Effector CD8-positive, alpha-beta T cell (primary cell): ENCODE measurements at places on chromosomes 4 and X.

DNA sequence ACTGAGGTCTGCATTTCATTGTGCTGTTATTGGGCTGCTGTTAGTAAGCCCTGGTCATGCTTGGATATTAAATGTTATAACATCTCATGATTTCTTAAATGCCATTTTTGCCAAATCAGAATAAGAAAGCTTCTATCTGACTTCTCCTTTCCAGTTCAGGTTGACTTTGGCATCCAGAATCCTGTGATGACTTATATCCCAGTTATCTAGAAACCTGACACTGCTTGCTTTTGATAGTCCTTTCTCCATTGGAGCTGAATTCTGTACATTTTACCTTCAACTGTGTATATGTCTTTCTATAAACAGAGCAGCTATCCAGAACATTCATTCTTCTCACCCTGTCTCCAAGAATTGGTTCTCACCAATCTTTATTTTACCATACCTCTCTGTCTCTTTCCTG is 257.7 kb upstream of the GNPDA2 start:
- DNase-seq, result no peak

- peak; percentile 65 for DNase-seq
Measured at GRCh38 chrX:154136627-154137161, 7.3 kb upstream of the OPN1LW start.

GRCh38 chr4:174483792-174484191 is 38.5 kb downstream of the HPGD start:
- no peak for DNase-seq

GRCh38 chr4:4390046-4390445 is 3.1 kb downstream of the NSG1 start:
- no peak for DNase-seq

DNA sequence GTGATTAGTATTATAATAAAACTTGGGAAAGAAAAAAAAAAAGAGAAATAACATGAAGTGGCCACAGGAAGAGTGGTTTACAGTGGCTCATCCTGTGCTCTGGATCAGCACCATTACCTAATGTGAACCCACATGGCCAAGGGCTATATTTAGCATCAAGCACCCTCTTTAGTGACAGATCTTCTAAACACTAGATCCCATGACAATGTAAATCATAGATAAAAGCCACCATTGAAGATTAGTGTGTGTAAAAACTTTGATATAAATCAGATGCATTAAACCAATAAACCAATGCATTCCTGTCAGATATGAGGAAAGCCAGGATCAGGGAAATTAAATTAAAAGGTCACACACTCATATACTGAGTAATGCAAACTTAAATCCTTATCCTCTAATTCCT is 400.6 kb upstream of the MAGEB18 start:
- DNase-seq, result no peak

GRCh38 chr4:152243896-152244595 is 291.8 kb downstream of the FBXW7 start:
- DNase-seq, result no peak

- no peak for DNase-seq
Measured at GRCh38 chrX:84064164-84064563, 123.8 kb downstream of the RPS6KA6 start.

DNA sequence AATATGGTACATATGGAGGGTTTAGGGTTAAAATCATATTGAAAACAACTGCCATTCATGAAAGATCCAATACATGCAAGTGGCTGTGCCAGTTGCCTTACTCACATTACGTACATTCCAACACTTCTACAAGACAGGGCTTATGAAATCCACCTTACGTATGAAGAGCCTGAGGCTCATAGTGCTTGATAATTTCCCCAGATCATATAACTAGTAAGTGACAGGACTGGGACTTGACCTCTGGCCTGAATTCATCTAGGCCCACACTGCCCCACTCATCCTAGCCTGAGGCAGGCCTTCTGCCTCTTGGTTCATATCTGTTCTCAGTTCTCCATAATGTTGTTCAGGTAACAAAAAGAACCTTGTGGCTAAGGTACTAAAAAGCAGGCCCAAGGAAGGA is 226.3 kb downstream of the FGF13 start:
- no peak for DNase-seq

GRCh38 chr4:148289740-148290139 is 152.5 kb downstream of the NR3C2 start:
- no peak for DNase-seq

GRCh38 chr4:8542776-8543525 is 37.2 kb upstream of the GPR78 start:
- no peak for DNase-seq

DNA sequence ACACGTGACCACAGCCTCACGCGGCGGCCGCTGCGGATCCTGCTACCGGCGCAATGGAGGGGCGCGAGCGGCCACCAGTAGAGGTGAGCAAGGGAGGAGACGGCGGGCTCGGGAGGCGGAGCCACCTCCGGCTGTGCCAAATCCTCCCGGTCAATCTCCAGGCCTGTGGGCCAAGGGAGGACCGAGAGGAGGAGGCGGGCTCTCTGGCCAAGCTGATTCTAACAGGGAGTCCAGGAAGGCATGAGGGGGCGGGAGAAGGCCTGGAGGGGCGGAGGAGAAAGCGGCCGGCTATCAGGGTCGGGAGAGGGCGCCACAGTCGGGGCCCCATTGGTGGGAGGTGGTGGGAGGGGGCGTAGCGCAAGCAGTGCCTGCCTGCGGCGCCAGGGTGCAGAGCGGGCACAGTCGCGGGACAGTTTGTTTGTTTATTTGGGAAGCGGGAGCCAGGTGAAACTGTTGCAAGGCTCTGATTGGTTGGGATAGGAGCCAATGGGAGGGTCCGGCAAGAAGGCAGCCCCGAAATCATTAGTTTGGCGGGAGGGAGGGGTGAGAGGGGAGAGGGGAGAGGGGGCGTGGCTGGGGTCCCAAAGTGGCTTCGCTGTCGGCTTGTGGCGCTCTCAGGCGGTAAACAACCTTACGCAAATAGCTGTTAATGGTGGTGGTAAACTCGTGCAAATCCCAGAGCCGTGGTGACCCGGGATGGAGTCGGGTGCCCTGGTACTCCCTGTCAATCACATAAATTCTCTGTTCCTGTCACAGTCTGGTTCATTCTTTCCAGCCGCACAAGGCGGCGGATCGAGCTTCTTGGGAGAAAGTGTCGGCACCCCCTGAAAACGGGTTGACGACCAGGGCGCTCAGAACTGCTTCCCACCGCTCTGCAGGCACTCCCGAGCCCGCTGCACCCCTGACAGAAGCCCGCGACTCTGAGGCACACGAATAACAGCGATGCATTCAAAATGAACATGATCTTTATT is at the start of gene IRS4:
Gene IRS4 (minus strand): TSS at position 55 of the 971 bp plus-strand sequence.
- no peak for DNase-seq

GRCh38 chr4:152364383-152364782 is 171.5 kb downstream of the FBXW7 start:
- DNase-seq, result no peak

GRCh38 chr4:5863461-5864113 is 29.3 kb downstream of the CRMP1 start:
- DNase-seq, result no peak

DNA sequence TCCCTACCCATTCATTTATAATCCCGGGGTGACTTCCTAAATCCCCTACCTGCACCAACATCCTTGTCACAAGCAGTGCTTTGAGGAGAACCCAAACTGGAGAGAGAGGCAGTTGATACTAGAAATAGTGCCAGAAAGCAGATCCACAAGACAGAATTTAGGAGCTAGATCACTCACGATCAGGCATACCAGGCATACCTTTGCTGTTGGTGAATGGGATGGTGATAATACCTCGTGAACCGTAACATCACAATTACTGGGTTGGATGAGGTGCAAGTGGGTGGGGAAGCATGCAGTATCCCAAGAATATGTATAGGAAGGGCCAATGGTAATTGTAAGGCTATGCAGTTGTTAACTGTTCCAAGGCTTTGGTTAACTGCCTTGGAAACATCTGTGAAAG is 129.3 kb downstream of the TMA16 start:
- no peak for DNase-seq

DNA sequence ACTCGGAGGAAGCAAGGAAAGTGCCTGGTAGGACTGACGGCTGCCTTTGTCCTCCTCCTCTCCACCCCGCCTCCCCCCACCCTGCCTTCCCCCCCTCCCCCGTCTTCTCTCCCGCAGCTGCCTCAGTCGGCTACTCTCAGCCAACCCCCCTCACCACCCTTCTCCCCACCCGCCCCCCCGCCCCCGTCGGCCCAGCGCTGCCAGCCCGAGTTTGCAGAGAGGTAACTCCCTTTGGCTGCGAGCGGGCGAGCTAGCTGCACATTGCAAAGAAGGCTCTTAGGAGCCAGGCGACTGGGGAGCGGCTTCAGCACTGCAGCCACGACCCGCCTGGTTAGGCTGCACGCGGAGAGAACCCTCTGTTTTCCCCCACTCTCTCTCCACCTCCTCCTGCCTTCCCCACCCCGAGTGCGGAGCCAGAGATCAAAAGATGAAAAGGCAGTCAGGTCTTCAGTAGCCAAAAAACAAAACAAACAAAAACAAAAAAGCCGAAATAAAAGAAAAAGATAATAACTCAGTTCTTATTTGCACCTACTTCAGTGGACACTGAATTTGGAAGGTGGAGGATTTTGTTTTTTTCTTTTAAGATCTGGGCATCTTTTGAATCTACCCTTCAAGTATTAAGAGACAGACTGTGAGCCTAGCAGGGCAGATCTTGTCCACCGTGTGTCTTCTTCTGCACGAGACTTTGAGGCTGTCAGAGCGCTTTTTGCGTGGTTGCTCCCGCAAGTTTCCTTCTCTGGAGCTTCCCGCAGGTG is 637 bp downstream of the AR start:
- no peak for DNase-seq

- DNase-seq, result no peak
Measured at GRCh38 chr4:137531986-137532868, at the start of gene PCDH18. TSS of gene PCDH18 (minus strand) at chr4:137532494. CDS start at chr4:137532088, 406 bp downstream.

DNA sequence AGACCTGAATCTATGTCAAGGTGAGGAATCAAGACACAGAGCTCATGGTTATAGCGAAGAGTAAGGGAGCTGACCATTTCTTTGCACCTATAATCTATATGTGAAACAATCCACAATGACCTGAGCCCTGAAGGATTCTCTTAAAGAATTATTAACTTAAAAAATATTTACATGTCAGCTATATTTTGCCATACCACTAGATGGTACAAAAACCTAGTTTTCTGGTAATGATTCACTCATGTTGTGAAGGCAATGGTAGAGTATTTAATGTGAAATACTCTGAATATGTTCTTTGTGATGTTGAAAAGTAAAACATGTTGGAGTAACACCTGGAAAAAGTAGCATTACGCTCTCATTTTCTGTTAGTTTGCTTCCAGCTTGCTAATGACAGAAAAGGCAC is 40.0 kb downstream of the VGLL1 start:
- no peak for DNase-seq

DNA sequence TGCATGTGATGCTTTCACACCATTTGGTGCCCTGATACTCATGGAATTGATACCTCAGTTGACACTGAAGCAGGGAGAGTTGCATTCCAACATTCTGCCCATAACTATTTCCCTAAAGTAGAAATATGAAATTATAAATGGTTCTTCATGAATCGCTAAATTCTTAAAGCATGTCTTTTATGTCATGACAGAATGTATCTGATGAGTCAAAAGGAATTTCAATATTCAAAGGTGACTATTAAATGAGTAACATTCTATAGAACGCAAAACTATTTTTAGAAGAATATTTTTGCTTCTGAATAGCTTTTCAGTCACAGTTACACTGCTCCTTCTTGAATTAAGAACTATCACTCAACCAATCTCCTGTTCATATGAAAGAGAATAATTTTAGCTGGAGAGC is 152.8 kb downstream of the ADGRA3 start:
- no peak for DNase-seq

- no peak for DNase-seq
Measured at GRCh38 chr4:66489370-66489769, 819.1 kb upstream of the EPHA5 start.

DNA sequence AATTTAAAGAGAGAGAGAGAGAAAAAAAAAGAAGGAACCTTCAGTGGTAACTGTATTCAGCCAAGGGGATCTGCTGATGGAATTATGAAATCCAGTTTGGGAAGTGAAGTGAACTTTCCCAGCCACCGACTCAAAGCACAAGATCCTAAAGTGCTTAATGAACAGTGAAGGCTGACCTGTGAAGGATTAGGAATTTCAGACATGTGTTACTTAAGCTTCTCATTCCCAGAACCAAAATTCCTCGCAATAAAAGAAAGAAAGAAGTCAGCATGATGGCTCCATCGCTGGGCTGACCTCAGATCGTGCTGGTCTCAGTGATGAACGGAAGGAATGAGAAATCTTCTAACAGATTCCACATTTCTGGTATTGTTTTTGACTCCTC is 135.2 kb downstream of the ARSF start:
- DNase-seq, result no peak

DNA sequence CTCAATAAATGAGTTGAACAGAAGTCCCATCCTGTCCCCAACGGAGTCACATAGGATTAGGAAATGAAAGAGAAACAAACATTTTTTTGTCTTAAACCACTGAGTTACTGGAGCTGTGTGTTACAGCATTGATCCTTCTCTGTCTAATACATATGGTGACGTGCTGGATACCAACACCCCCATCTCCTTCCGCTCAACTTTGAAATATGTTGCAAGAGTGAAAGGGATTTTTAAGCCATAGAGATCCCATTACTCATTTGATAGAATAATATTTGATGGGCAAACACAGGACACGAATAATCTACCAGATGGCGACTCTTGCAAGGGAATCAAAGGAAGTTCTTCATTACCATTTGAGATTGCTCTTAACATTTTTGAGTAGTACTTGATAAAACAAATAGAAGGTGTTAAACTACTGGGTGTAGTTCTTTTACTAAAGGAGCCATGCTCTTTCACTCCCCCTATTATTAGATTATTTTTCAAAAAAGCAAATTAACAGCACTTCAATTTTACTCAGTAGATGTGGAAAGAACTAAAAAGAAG is 140.5 kb downstream of the PACRGL start:
- DNase-seq, result no peak

DNA sequence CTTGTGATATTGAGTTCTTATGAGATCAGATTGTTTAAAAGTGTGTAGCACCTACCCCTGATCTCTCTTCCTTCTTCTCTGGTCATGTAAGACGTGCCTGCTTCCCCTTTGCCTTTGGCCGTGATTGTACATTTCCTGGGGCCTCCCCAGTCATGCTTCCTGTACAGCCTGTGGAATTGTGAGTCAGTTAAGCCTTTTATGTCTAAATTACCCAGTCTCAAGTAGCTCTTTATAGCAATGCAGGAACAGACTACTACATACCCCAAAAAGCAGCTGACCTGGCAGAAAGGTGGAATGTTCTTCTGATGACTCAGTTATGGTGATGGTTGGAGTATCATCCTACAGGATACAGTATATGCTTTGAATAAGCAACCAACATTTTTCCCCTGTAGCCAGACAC is 11.4 kb upstream of the MCUB start:
- no peak for DNase-seq

DNA sequence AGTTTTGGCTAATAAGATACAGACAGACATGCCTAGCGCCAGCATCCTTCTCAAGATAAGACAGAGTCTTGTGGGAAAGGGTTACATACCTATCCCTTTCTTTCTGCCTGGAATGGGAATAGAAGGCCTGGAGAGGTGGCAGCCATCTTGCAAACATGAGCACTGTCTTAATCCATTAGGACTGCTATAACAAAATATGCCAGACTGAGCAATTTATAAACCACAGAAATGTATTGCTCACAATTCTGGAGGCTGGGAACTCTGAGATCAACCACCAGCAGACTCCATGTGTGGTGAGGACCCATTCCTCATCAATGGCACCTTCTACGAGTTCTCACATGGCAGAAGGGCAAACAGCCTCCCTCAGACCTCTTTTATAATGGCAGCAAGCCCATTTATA is 26.5 kb upstream of the NEIL3 start:
- DNase-seq, result no peak
